ENCODE measurements at places on chromosomes 3 and 15.

DNA sequence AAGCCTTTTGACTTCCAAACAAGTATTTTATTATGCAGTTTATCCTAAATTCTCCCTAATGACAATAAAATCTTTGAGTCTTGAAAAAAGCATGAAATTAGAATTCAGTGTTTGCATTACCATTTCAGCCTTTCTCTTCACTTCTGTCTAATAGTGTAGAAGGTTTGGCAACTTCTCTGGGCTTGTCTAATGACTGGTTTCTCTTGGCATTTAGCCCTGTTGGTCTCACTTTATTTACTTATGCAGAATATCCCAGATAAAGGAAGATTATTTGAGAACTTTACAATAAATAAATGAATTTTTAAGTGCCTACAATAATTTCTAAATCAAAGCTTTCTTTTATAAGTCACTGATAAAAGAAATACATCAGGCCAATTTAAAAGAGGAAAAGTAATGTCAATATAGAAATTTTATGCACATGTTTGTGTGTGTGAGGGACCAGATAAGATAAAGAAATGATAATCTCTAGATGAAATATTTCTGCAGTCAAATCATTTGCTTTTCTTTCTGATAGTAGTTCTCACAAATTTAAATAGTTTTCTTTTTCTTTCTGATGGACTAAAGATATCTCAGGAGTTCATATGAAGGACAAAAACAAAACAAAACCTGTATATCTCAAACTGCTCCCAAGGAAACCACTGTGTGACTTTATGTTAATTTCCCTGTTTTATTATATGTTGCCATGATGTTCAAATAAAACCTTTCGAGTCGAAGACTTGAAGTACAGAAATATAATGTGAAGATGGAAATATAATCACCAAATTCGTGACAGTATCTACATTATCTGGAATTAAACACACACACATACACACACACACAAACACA is 533.1 kb upstream of the CBLB start:
- no peak for DNase-seq

DNA sequence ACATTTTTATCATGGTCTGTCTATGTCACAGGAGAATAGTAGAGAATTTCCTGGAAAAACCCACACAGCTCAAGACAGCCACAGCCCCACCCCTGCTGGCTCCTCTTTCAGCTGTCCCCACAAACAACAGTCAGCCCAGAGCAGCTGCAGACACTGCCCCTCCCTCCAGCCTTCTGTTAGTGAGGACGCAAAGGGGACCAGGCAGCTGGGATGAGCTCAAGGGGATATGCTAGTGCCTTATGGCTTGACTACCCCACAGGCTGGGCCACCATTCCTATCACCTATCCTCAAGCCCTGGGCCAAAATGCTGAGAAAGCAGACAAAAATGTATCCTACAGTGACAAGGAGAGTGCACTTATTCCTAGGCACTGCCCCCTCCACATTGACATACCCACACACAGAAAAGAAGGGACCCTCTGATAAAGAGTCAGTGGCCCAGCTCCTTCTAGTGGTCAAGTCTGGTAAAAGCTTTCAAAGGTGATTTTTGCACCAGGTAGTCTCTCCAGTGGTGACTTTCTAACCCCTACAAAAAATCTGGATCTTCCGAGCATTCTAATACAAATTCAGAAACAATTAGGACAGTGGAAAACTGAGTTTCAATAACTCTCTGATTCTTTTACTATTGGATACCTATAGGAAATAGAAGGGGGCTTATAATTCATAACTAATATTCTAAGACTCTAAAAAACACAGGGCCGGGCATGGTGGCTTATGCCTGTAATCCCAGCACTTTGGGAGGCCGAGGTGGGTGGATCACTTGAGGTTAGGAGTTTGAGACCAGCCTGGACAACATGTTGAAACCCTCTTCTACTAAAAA is 3.0 kb upstream of the MAP1A start:
- DNase-seq = no peak

DNA sequence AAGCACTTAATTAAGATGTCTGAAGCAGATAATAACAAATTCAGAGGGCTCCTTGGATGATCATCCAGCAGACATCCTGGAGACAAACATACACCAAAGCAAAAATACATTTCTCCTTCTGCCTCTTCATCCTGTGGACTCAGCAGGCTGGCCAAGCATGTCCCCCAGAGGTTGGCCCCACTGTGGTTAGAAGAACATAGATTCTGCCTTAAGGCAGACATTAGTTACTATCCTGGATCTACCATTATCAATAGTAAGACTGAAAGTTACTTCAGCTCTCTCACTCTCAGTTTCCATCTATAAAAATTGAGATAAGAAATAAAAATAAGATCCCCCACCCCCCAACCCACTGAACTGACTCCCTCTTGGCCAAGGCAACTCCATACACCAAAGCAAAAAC is 28.6 kb upstream of the TGFBR2 start:
- DNase-seq = no peak

DNA sequence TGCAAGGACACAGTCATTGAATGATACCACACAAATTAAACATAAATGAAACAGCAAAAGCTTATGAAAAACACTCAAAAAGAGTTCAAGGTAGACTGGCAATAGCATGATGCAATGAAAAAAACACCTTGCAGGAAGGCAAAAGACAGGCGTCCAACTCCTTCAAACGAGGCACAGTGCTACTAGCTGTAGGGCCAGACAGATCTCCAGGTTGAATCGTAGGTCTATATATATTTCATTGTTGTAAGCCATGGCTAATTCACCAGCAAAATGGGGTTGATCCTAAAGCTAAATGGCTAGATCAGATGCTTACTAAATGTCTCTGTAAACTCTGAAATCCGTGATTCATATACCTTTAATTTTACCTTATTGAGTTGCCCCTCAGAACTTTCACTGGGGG is 94.2 kb downstream of the THRB start:
- no peak for DNase-seq

GRCh38 chr3:50350213-50350526 is 405 bp downstream of the NPRL2 start:
- DNase-seq = no peak

GRCh38 chr15:71397377-71397776 is 282.1 kb downstream of the THSD4 start:
- no peak for DNase-seq
